ENCODE measurements at places on chromosomes 16 and 17.
A peak's percentile ranks its signal among the peaks of the same experiment; 100 is the strongest.

DNA sequence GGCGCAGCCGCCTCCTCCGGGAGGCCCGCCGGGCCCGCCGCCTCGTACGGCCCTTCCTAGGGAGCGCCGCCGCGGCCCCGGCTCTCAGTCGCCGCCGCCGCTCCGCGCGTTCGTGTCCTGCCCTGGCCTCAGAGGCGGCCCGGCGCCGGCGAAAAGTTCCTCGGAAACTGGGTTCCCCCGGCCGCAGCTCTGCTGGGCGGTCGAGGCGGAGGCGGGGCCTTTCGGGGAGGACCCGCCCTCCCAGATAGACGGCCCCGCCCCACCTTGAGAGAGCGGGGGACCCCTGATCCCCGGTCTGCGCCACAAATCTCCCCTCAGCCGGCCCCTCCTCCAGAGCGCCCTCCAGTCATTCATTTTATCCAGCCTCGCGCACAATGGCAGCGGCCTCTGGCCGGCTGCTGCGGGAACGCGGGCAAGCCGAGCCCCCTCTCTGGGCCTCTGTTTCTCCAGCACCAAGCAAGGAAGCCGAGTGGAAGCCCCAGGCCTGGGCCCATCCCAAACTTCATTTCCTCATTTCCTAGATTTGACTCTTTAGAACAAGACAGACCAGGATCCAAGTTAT lies at the start of gene SREBF1:
Gene SREBF1, minus strand, starts transcription at position 169 of the 562 bp plus-strand sequence. CDS start 169 bp downstream, outside the sequence.
- peak; percentile 67 for DNase-seq

DNA sequence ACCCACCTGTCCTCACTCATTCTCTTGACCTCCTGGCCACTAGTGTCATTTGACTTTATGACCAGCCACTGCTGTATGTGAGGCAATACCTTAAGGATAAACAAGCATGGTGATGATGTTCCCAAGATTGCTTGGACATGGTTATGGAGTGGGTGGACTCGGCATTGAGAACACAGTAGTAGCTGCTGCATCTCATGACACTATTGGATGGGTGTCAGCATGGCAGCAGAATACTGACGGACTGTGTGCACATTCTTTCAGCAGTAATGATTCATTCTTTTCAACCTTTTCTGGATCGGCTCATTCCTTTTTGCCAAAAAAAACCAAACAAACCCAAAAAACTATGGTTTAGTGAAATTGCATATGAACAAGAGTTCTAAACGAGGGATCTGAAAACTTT lies 13.5 kb downstream of the SPECC1 start:
- DNase-seq = no peak

DNA sequence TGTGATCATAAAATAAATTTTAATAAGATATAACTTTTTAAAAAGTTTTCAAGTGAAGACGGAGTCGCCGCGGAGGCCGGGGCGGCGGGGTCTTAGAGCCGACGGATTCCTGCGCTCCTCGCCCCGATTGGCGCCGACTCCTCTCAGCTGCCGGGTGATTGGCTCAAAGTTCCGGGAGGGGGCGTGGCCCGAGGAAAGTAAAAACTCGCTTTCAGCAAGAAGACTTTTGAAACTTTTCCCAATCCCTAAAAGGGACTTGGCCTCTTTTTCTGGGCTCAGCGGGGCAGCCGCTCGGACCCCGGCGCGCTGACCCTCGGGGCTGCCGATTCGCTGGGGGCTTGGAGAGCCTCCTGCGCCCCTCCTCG lies at the start of gene FOXC2:
Gene FOXC2, plus strand, starts transcription at position 229 of the 365 bp plus-strand sequence. CDS start 507 bp downstream, outside the sequence.
- no peak for DNase-seq

DNA sequence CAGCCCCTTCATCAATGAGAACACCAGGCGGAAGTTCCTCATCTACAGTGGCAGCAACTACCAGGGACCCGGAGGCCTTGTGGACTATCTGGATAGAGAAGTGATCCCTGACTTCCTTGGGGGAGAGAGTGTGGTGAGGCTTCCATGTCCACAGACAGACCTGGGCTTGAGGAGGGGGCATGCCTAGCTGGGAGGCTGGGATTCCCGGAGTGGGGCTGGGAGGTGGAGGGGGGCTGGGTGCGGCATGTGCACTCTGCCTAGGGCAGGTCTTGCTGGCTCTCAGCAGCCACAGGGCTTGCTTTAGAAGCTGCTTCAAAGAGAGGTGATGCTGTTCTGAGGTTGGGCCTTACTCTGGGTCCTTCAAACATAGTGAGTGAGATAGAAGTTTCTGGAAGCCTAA lies 27.8 kb downstream of the NAGPA start:
- DNase-seq = peak; percentile 32

- no peak for DNase-seq
Measured at GRCh38 chr17:43334738-43335402, 63.9 kb upstream of the ARL4D start.

GRCh38 chr16:26987597-26988010 lies 79.1 kb upstream of the C16orf82 start:
- DNase-seq = no peak

GRCh38 chr16:46896314-46896968 lies 12.3 kb downstream of the GPT2 start:
- no peak for DNase-seq

- no peak for DNase-seq
Measured at GRCh38 chr17:1773696-1774181, 11.9 kb downstream of the SERPINF1 start.

- no peak for DNase-seq
Measured at GRCh38 chr16:85573696-85574641, 39.2 kb upstream of the GSE1 start.

GRCh38 chr16:68636818-68637217 lies 8.3 kb upstream of the CDH3 start:
- DNase-seq = no peak
